Activated CD8-positive, alpha-beta T cell treated with anti-CD3 and anti-CD28 coated beads, Interleukin-2, amount 10 ng/mL, durations not matched to agents 7 days and 5 days (primary cell): ENCODE measurements at places on chromosomes 4 and X.

DNA sequence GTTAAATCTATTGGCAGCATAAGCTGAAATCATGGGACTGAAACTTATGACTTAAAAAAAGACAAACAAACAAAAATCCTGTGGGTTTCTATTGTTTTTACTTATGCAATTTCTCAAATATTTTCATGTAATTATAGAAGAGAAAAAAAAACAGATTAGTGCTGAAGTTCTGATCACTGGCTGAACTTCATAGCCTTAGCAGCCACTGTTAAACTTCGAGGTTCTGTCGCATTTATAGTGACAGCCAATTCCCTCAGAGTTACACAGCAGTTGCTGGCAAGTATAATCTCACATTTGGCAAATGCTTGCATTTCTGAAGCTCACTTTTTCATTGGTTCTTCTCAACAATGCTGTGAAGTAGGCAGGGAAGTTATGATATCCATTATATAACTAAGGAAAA lies 748.9 kb upstream of the MAGEB2 start:
- DNase-seq = no peak

DNA sequence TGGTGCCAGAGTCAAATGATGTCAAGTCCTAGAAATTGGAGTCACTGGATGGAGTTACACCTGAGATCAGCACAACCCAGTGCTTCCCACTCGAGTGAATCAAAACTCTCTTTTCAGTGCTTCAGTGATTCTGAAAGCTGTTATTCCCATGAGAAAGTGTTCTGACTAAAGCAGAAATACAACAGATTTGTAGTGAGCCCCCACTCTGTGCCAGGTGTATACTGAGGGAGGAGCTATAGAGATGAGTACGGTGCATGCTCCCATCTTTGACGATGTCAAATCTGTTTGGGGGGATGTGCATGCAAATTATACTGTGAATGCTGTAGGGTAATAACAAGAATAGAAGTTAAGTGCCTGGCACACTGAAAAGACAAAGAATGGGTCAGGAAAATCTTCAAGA lies 330.2 kb downstream of the HS3ST1 start:
- no peak for DNase-seq

GRCh38 chrX:69062493-69062892 lies 102.8 kb downstream of the PJA1 start:
- no peak for DNase-seq

DNA sequence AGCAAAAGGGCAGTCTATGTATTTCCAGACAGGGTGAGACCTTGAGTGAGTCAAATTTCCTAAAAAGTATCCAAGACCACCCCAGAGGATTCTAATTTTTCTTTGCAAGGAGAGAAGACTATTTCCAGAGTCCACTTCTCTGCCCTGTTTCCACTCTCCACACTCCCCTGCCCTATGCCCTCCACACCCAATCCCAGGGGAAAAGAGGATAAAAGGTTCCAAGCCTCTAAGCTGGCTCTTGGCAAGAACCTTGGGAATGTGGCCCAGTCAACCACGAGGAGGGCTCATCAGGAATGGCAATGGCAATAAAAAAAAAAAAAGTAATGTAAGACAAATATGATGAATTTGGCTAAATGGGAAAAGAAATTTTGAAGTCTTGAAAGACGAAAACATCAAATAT lies 65.9 kb downstream of the SRPX start:
- no peak for DNase-seq

DNA sequence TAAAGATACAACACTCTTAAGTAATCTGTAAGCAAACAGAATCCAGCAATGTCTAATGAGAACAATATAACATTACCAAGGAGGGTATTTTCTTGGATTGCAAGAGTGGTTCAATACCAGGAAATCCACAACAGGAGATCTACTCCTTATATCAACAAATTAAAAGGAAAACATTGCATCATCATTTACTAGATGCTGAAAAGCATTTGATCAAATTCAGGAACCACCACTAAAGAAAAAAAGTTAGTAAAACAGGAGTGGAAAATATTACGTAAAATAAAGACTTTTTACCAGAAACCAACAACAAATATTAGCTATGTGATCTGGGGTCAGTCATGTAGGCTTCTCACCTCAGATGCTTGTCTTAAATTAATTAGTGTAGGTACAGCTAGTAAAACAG lies 66.8 kb upstream of the MAB21L2 start:
- DNase-seq = no peak

DNA sequence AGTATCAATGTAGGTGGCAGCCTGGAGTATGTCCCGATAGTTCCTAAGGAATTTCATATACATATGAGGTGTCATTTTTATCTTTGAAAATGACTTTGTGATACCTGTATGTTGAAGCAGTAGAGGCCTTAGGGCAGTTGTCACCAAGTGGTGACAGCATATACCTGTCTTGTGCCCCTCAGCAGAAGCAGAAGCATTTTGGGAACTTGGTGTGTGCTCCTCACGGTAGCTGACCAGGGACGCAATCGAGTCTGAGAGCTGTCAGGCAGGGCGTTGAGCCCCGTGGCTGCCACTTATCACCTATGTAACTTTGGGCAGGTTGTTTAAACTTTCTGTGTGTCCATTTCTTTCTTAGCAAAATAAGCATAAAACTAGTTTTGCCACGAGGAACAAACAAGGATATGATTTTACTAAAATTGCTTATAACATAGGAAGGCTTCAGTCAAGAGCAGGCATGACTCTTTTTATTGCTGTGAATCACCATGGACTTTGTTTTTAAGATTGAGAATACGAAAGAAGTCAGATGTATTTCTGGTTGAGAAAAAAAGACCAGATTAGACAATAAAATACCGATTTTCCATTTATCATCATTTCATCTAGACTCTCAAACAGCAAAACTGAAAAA lies 161.5 kb downstream of the CPE start:
- peak; percentile 24 for DNase-seq

GRCh38 chr4:65083076-65083475 lies 587.2 kb downstream of the EPHA5 start:
- no peak for DNase-seq

DNA sequence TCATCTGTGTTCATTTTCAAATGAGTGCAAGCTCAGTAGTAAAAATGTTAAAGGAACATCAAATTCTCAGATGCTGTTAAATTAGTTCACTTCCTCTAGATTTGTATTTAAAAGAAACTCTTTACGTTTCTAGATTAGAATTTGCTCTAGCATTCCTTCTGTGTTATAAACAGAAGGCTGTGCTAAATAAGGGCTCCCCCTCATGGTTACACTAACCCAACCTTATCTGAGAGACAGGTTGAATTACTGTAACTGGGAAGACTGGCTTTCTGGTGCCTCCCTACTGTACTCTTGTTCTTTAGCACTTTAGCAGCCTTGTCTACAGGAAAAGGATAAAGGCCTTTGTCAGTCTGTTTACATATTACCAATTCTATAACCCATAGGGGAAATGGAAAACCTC lies 56.8 kb downstream of the RXFP1 start:
- no peak for DNase-seq

DNA sequence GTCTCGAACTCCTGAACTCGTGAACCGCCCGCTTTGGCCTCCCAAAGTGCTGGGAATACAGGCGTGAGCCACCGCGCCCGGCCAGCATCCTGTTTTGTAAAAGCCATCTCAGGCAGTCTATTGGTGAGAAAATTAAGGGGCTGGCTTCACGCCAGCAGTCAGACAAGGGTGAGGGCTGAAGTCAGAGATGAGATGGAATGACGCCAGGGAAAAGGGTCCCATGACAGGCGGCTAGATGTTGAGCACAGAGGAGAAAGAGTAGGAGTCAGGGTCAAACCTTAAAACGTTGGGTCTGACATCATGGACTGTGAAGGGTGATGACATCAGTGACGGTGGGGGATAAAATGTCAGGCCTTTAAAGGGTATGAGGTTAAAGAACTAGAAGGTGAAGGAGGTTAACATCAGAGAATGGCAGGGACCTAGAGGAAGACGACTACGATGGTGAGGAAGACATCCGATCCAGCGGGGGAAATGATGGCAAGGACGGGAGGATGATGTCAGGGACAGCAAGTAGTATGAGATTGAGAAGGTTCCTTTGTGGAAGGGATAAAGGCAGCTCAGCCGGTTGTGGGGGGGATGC lies 504 bp upstream of the RBM3 start:
- DNase-seq = no peak
